ENCODE measurements at places on chromosomes 7 and 10.

DNA sequence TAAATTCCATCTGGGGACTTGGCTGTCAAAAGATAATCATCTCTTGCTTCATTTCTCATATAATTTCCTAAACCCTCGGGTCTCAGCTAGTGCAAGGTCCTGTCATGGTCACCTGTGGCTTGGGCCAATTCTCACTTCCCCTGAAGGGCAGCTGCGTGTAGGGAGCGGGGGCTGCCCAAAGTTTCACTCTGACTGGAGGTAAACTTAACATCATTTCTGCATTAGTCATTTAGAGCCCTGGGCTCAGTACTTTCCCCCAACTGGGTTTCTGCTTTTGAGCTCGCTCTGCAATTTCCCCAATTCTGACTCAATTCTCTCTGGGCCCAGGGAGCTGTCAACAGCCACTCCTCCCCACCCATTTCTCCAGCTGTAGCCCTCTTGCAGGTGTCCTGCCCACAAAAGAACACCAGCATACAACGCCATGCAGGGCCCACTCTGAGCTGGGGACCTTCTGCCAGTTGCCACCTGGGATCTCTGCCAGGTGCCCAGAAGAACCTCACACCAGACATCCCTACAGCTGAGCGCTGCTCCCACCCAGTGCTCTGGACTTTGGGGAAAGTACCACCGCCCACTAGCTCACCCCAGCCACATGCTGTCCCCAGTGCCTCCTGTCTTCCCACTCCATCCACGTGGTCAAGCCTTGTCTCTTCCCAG lies 37.9 kb downstream of the VOPP1 start:
- no peak for DNase-seq

DNA sequence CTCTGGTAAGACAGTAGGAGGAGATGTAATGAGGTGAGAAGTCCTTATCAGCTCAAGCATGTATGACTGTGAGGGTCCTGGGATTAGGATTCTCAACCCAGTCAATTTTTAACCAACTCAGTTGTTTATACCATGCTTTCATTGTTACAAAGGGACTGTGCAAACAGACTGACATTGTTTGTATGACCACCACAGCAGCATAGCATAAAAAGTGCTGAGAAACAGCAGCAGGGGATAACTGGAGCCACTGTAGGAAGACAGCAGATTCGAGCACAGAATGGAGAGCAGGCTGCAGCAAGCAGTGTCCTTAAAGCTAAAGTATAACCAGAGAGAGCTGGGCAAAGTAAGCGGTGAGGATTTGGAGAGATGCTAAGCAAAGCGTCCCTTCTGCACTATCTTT lies 829.5 kb downstream of the REEP3 start:
- no peak for DNase-seq

DNA sequence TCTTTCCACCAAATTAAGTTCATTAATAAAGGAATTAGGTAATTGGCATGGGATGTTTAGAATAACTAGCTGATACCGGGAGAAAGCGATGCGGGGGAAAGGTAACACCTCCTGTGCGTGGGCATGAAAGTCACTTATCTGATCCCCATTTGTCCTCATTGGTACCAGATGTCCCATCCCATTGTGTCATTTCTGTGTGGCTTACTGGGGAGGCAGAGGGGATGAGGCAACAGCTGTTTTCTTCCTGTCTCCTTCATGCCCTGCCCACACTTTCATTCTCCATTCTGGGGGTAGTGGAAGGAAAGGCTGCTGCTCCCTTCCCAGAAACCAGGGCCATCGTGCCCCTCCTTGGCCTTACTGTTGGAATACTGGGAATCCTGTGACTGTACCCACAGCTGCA lies 27.1 kb downstream of the EEPD1 start:
- DNase-seq, result no peak

- DNase-seq, result no peak
These were observed 8.8 kb downstream of the FOXL3 start for GRCh38 chr7:298743-299142.

- no peak for DNase-seq
These were observed 34.1 kb downstream of the LRRC20 start for GRCh38 chr10:70348228-70348850.

DNA sequence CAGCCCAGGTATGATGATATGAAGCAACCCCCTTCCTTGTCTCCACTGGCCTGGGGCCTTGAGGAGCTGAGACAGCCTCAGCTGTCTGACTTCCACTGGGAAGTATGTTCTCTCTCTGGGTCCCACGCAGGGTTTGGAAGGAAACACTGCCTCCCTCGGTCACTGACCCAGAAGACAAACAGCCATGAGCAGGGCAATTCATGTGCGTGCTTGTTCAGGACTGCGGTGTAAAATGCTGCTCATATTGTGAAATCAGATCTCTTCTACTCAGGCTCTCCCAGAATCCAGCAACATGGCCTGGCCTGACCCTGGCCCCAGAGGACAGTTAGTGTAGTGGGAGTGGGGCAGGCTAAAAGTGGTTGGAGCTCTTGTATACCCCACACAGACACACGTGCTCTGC lies 2.8 kb downstream of the CLCN1 start:
- no peak for DNase-seq

- DNase-seq, result no peak
These were observed 28.3 kb downstream of the STMP1 start for GRCh38 chr7:135690566-135690965.

GRCh38 chr7:72539702-72540101 lies 127.6 kb upstream of the CALN1 start:
- DNase-seq, result no peak

- DNase-seq, result no peak
These were observed 56.0 kb upstream of the BAIAP2L1 start for GRCh38 chr7:98456866-98457265.

DNA sequence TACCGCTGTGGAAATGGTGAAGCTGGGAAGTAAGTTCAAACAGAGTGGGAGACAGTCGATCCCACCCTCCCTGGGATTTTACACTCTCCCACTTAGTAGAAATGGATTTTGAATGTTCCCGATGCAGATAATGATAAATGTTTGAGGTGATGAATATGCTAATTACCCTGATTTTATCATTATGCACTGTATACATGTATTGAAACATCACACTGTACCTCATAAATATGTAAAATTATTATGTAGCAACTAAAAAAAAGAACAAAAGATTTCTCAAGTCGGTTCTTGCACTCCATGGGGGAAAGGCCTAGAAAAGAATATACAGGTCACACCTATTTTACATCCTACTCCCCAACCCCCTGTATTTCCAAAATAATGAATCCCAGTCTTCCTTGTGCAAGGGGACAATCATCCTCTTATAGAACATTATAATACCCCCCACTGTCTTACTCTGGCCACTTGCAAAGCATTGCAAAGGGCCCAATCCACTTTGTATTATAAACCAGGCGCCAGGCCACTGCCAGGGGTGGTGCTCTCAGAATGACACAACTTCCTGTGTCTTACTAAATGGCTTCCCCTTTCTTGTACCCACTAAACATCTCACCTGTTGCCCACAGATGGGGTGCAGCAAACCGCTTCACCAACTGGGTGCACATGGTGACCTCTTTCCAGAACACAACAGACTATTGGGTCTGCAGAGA lies 20.6 kb upstream of the OR2AE1 start:
- DNase-seq, result no peak

DNA sequence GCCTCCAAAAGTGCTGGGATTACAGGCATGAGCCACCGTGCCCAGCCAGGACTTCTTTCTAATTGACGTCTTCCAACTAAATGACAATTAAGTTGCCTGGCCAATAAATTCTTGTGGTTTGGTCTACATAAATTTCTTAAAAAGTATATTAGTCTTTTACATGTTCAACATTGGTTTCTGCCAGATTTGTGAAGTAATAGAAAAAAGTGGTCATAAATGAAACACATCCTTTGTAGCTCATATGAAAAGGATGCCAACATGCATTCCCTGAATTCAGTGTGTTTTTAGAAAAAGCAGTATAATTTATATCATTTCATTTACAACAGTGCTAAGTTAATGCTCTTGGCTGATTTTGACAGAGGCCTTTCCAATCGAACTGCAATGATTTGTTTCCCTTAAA lies 215.0 kb downstream of the TAX1BP1 start:
- DNase-seq, result no peak

DNA sequence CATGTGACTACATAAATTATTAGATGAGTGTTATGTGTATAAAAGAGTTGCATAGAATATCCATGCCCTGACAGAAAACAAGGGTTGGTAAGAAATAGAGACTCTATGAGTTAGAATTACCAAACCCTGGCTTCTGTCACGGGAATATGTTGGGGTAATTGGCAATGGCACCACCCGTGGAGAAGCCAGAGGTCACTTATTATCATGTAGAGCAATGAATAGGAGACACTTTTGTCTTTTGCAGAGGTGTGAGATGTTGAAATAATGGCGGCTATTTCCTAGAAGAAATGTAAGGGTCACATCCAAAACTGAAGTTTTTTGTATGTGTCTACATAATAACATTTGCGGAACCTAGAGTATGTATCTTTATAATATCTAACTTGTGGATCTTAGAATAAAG lies 35.3 kb downstream of the ABCB5 start:
- DNase-seq, result no peak

DNA sequence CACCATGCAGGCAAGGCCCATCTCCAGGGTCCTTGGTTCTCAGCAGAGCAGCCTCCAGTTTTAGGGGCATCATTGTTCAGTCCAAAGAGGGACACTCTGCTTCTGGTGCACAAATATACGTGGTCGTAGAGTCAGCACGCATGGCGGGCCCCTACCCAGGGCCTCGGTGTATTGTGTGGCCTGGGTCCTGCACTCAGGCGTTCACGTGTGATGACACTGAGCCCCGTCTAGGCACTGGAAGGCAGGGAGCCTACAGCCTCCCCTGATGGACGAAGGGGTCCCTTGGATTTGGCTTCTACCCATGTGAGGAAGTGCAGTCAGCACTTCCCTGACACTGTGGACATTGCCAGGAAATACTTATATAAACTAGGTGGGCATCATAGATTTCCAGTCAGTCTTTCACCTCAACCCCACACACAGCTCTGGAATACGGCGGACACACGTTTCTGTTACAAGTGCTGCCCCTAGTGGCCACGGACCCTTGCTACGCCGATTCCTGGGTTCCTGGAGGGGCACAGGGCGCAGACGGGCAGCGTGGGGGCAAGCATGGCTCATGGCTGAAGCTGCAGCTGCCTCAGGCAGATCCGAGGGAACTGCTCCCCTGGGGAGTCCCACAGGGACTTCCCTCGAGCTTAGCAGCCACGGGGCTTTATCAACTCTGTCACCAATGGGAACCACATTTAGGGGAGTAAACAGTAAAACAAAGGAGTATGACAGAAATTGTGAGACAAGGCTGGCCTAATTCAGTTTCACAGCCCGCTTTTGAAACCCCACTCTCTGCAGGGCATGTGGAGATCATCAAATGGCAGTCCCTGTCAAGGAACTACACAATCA lies 25.4 kb downstream of the AIFM2 start:
- DNase-seq, result no peak

DNA sequence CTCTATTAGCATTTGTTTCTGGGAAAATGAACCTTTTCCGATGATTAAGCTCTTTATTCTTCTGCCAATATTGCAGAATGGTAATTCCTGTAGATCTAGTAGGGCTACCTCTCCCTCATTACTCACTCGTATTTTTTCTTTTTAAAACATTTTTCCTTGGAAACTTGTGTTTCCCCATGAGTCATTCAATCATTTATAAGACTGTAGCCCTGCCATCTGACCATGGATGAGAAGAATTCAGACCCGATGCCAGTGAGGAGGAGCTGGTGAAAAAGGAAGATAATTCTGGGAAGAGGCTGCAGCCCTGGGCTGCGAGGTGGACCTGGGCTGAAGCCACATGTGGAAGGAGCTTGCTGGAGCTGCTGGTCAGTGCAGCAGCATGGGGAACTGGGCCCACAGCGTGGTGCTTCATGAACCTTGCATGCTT lies 242.8 kb downstream of the KLF6 start:
- DNase-seq, result no peak

- no peak for DNase-seq
These were observed 118.6 kb downstream of the SH3PXD2A start for GRCh38 chr10:103736763-103737162.

- DNase-seq, result no peak
These were observed 44.3 kb downstream of the NUDCD3 start for GRCh38 chr7:44445986-44446671.

DNA sequence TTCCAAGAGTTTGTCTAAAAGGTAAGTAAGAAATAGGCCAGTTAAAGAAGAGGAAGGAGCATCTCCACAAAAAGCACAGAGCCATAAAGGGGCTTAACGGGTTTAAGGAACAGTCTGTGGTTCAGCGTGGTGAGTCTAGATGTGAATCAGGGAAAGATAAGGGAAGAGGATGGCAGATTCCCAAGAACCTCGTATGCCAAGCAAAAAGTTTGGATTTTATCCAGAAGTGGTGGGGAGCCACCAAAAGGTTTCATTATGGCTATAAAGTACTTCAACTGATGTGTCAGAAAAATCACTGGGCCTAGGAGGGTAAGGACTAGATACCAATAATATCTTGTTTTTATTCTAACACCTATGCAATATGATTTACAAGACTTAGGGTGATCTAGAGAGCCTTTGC lies 161.9 kb upstream of the PTER start:
- DNase-seq, result no peak

GRCh38 chr7:147912291-147912690 lies 678.3 kb upstream of the C7orf33 start:
- DNase-seq, result no peak

DNA sequence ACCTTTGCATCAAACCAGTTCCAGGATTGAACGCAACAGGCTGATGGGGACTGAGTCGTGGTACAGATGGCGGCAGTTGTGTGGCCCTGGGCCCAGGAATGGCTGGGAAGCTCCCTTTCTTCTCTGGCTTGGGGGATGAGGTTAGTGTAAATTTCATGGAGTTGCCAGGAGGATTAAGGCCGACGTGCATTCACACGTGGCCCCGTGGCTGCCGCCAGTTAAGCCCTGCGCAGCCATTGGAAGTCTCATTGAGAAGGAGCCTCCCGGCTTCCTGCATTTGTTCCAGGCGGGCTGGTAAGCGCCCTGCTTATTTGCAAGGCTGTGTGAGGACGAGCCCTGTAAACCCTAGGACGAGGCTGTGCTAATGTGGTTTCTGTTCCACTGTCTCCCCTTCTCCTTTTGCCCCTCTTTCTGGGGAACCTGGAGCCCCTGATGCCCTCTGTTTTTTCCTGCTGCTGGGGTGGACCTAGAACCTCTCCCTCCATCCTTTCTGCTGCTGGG lies 174.7 kb upstream of the TNRC18 start:
- DNase-seq, result no peak

DNA sequence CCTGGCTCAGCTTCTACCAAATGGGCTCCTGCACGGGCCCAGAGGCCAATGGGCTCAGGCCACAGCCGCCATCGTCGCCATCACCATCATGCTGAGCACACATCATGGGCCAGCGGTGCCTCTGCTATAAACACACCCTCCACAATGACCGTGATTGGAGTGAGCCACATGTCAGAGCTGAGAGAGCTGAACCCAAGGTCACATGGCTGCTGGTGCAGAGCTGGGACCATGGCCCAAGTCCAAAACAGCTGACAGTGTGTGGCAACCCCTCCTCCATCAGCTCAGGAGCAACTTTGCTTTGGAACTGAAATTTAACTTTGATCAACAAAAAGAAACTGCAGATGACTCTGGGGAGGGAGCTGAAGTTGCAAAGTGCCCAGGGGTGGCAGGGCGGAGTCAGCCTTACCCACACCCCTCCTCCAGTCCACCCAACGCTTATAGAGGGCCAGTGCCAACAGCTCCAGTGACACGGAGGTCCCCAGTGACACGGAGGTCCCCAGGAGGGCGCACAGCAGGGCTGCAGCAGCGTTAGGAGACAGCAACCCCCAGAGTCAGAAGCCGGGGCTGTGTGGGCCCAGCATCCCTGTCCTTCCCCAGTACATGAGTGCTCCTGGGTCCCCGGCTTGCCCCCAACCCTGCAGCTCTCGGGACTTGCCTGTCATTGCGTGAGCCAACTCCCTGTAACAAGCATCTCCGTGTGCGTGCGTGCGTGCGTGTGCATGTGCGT lies 249.6 kb downstream of the ELFN1 start:
- no peak for DNase-seq

GRCh38 chr10:118723466-118723865 lies 31.3 kb downstream of the CACUL1 start:
- no peak for DNase-seq

All from effector CD8-positive, alpha-beta T cell (primary cell).